ENCODE measurements at places on chromosomes 16 and 17. TPM values are rescaled to one million over a fixed set of nuclear protein-coding genes. Genes with fewer than 3 reads are reported as not detected.

- no peak for DNase-seq
Measured at GRCh38 chr17:1202291-1202690, 22.5 kb upstream of the ABR start.

DNA sequence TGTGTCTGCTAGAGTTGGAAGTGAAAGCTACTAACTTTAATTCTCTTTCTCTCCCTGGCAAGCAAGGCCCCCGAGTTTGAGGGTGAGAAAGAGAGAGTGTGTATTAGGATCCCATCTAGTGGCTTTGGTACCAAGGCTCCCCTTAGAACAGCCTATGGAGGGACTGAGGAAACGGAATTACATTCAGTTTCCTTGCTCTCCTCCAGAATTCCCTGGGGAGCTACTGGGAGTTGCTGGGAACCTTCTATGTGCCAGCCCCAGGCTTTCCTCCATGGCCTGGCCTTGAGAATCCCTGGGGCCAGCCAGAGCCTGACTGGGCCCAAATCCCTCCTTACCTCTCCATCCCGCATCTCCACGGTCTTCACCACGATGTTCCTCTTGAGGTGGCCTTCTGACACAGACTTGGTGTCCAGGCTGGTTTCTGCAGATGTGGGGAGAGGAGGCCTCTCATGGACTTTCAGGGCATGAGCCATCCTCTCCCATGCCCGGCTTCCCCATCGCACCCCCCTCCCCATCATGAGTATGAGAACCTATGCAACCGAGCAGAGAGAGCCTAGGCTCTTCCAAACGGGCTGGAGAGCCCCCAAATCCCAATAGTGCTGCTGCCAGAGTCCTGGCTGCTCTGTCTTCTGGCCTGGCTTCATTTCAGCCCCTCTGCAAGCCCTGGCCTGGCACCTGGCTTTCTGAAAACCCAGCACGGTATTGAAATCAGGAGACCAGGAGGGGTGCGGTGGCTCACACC, 7.4 kb downstream of the GFAP start:
- DNase-seq: no peak

DNA sequence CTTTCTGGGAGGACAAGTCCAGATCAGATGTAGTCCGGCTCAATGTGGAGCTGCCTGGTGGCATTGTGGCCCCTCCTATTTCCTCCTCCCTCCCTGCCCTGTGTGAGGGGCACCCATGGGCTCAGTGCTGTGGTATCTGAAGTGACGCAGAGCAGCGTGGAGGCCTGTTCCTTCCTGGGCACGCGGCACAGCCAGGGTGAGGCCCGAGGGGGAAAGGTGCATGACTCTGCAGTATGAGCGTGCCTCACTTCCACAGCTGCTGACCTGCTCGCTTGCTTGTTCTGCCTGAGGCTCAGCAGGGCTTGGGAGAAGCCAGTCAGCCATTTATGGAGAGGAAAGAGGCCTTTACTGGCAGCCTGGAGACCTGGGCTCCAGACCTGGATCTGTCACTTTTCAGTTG, 11.7 kb downstream of the TMEM238L start:
- no peak for DNase-seq

DNA sequence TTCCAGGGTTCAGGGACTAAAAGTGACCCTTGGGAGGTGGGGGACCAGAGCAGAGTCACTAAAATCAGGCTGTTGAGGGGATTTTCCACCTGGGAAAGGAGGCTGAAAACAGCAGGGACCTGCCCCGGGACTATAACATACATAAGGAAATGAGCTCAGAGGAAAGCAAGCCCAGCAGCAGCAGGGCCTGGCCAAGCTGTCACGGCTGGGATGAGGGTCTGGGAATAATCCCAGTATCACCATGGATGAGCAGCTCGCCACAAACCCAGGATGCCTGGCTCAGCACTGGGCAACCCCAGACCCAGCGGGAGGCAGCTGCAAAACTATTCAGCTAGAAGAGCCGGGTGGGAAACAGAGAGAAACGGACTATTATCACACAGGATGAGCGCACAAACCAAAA, 72.4 kb downstream of the RPH3AL start:
- DNase-seq: no peak

DNA sequence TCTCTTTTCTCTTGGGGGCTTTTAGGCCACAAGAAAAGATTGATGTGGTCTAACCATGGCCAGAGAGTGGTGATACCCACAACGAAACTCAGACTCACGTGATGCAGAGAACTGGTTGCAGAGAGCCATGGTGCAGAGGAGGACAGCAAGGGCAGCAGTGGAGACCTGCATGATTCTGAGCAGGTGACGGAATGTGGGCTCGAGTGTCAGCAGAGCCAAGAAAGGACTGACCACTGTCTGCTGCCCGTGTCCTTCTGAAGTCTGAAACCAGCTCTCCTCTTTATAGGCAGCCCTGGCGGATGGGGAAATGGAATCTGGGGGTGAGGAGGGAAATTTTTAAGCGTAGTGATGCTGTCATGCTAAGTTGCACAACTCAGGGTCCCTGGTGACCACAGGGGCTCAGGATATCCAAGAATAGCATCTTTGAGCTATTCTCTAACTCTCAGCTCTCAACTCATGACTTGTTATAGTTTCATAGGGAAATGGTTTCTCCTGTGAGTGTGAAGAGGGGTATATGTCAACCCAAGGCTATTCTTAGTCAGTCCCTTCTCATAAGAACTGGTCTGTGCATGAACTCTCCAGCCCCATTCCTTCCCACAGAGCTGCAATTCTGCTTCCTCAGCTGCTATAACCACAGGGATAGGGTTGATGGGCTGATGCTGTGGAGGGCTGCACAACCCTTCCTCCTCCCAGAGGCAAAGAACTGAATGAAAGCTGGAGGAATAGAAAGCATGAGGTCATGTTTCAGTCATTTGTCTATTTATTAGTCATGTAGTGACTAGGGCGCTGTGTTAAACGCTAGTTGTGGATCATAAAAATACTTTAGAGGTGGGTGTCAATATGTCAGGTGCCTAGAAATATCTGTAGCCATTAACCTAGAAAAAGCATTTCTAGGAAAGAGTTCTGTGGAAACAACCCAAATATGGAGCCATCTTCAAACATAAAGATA, at the start of gene CCL3:
Gene CCL3, minus strand, starts transcription at position 256 of the 949 bp plus-strand sequence. Its CDS starts 85 bp downstream, at position 171.
- peak; percentile 12 for DNase-seq

- DNase-seq: no peak
Measured at GRCh38 chr16:3756113-3756512, 38.8 kb upstream of the TRAP1 start.

ZSCAN10 gene
- total RNA-seq: not detected

NUDT16L1 gene
- total RNA-seq: 25.4 TPM

KRTAP2-3 gene
- total RNA-seq: not detected

HEATR9 gene
- total RNA-seq: not detected

SLC13A2 gene
- 1.8 TPM for total RNA-seq

COTL1 gene
- 20.4 TPM for total RNA-seq

SYT17 gene
- total RNA-seq: 3.9 TPM

STX1B gene
- 0.26 TPM for total RNA-seq

ALOX12B gene
- not detected for total RNA-seq
